ENCODE measurements at places on chromosomes 1 and 21.

DNA sequence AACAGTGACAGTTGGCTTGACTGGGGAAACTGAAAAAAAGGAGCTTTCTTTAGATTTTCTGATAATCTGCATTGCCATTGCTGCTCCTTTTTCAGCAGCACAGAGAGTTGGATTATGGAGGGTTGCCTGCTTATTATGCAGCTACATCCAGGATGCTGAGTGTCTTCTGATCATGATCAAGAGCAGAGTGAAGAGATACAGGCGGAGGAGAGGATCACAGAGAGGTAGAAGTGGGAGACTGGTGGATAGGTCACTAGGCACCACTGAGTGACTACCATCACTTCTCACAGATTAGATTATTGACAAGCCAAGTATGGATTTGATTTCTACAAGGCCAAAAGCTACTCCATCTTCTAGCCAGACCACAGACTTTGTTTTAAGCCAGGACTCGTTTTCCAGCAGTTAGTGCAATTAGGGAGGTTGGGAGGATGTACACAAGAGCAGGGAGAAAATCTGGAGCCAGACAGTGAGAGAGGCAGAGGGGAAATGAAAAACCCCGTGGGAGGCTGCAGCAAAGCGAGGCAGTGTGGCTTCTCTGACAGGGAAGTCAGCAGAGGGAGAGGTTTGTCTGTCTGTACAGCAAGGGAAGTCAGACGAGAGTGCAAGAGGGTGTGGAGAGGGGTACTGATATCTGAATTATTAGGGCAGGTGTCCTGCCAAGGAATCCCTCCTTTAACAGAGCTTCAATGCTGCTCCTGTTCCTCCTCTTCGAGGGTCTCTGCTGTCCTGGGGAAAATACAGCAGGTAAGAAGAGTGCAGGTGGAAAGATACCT is at the start of gene CD1E:
TSS of gene CD1E (plus strand) at position 592 of the 773 bp plus-strand sequence. CDS start at position 687, 95 bp downstream.
- no peak for DNase-seq

GRCh38 chr1:31855038-31855845 is 39.4 kb upstream of the SPOCD1 start:
- DNase-seq: no peak

DNA sequence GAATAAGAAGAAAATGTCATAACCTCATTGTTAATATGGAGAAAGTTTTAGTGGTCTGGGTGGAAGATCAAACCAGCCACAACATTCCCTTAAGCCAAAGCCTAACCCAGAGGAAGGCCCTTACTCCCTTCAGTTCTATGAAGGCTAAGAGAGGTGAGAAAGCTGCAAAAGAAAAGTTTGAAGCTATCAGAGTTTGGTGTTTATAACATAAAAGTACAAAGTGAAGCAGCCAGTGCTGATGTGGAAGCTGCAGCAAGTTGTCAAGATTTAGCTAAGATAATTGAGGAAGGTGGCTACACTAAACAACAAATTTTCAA is 67.6 kb upstream of the BCL9 start:
- DNase-seq: no peak

DNA sequence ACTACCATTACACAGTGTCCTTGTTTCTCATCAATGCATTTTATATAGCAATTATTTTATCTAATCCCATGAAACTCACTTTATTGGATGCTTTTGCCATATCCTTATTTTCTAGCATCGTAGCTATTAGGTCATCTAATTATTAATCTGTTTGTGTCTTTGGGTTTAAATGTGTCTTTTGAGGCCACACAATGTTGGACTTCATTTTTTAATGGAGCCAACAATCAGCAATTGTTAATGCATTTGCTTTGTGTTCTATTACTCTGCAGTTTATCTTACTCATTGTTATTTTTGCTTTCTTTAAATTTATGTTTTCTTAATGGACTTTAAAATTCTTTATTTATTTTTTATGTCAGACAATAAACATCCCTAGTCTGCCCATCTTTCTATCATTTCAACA is 1.8 kb upstream of the HSD11B1 start:
- DNase-seq: no peak

DNA sequence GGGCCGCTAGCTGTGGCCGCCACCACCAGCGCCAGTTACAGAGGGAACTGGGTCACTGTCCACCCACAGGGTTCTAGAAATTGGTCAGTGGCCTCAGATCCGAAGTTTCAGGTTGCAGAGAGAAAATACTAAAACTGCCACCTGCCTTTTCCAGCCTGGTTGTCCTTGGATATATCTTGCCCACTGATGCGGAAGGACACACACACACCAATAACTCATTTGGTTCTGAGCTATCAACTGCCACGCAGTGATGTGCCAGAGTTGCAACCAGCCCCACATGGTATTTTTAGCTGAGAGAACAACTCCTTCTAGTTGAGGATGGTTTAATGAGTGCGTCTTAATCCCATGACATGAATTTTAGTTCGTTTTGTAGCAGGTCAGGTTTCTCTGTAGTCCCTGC is 68.1 kb downstream of the SH3BGR start:
- DNase-seq: no peak

DNA sequence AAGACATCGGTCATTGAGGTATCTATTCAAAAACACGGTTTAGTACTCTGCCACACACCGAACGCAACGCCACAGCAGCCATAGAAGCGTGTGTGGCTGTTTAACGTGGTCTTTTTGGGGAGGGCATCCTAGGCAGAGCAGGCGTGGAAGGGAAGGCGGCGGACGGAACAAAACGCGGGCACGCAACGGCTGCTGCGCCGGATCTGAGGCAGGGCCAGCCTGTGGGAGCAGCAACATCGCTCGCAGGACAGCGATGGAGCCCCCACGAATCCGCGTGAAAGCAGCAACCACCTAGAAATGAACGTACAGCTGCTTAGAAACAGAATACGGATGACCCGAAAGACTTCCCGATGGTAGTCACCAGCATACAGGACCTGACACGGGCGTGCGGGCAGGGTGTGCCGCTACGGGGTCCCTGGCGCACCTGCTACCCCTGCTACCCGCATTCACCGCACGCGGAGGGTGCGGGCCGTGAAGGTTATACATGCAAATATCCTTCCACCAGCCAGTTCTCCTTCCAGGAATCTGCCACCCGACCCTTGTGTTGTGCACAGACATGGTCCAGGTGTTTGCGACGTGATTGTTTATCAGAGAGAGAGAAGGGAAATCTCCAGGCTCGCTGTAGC is 114.4 kb upstream of the COL6A1 start:
- no peak for DNase-seq

DNA sequence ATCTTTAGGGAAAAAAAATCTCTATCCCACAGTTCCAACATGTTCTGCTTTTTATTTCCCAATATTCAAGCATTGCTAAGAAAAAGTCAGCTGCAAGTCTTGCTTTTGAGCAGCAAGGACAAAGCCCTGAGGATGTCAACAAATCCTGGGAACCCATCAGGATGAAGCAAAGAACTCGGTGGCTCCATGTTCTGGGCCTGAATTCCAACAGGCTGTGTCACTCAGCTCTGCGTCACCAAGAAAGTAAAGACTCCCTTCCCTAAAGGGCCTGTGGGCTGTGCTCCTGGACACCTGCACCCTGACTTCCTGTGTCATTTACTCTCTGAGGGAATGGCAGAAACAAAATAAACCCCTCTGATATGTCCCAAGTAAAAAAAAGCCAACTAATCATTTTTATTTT is 95.5 kb downstream of the TIAM1 start:
- no peak for DNase-seq

- DNase-seq: no peak
Measured at GRCh38 chr1:41795205-41795762, 123.4 kb downstream of the HIVEP3 start.

GRCh38 chr1:183696981-183697380 is 43.9 kb upstream of the APOBEC4 start:
- DNase-seq: no peak

- DNase-seq: no peak
Measured at GRCh38 chr21:35252831-35253230, 203.7 kb upstream of the RUNX1 start.

GRCh38 chr1:206612129-206612876 is at the start of gene EIF2D:
Gene EIF2D (minus strand): TSS chr1:206612465. CDS start chr1:206612342, 123 bp downstream.
- DNase-seq: peak; percentile 100

DNA sequence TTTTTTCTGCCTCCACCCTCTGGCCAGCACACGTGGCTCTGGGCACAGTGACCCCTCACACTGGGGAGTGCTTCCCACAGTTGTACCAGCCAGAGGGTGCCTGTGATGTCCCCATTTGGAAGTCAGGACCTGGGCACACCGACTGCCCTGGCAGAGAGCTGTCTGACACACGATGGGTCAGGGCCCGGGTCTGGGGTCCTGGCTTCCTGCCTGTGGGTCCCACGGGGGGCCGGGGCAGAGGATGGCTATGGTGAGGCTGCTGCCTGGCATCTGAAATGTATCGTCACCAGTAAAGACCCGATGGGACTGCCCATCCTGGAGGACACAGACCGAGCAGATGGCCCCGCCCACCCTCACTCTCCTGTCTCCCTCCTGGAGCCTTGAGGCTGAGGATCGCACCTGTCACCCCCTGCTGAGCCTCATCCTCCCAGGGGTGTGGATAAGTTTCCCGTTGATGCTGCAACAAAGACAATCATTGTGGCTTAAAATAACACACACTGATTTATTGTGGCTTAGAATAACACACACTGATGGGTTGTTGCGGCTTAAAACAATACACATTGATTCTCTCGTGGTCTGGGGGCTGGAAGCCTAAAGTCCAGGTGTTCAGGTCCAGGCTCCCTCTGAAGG is 88.8 kb upstream of the TTC34 start:
- DNase-seq: no peak

DNA sequence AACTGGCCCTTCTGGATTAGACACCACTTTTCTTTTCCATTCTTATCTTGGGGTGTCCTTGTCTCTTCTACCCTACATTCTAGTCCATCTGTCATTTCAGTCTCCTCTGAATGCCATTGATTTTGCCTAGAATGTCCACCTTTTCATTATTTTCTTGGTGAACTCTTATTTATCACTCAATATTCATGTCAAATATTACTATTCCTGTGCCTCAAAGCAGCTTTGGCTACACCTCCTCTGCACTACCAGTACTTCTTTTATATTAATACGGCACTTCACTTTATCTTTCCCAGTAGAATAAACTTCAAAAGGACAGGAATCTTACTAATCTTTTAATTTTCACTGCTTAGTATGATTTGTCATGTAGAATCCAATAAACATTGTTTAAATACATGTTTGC is 186.4 kb upstream of the DPYD start:
- DNase-seq: no peak

DNA sequence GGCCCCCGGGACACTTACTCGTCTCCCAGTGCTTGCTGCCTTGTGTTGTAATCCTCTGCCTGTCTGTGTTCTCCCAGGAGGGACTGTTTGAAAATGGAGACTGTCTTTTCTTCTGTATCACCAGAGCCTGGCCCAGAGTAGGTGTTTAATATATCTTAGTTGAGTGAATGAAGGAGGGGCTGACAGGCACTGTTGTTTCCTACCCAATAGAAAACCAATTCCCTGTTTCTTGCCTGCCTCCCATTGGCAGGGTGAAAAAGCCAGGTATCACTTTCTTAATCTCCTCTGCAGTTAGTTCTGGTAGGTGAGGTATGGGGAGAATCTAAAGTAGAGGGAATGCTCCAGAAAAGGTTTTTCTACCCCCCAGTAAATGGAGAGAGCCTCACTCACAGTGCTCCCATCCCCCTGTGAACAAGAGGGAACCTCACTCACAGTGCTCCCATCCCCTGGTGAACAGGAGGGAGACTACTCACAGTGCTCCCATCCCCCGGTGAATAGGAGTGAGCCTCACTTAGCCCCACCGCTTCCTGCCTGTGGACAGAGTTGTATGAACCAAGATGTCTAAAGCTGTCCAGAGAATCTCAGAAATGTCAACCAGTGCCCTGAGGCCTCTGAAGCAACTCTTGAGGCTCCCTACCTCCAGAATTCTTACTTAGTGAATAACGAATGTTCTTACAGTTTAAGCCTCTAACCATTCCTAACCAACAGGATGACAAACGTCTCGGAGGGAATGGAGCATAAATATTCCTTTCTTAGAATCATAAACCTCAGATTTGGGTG is at the start of gene GJA5:
TSS of gene GJA5 (minus strand) at position 122 of the 780 bp plus-strand sequence. CDS start 1,364 bp downstream, outside the sequence.
- no peak for DNase-seq

All from endothelial cell (in vitro differentiated cells).